T-helper 9 cell (primary cell): ENCODE measurements at places on chromosomes 7 and 10.

- DNase-seq = no peak
Observed at GRCh38 chr7:27178366-27178765, 4.2 kb upstream of the HOXA10 start.

- DNase-seq = no peak
Observed at GRCh38 chr10:86668297-86669165, at the start of gene LDB3. LDB3 (plus strand) TSS chr10:86668511; CDS start chr10:86668692, 181 bp downstream.

GRCh38 chr7:83956104-83956503, 238.5 kb downstream of the SEMA3A start:
- no peak for DNase-seq

- DNase-seq = no peak
Observed at GRCh38 chr7:101595766-101596537, 33.1 kb downstream of the MYL10 start.

DNA sequence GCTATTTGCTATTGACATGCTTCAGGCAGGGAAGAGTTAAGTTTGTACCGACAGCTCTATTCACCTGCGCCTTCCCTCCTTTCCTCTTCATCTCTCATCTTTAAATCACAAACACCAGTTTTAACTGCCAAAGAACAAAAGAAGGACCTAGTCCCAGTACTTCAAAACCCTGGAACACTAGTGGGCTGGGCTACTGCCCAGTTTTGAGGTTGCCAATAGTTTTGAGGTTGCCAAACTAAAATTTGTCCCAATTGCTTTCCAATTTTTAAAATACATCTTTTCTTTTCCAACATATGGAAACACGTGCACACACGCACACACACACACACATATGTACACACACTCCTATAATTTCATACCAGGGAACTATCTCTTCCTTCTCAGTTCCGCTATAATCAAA, 130.6 kb upstream of the SLC26A5 start:
- DNase-seq = no peak

- no peak for DNase-seq
Observed at GRCh38 chr7:130226333-130226732, 18.7 kb downstream of the SSMEM1 start.

GRCh38 chr10:17790651-17791050, 18.5 kb upstream of the MRC1 start:
- DNase-seq = no peak

DNA sequence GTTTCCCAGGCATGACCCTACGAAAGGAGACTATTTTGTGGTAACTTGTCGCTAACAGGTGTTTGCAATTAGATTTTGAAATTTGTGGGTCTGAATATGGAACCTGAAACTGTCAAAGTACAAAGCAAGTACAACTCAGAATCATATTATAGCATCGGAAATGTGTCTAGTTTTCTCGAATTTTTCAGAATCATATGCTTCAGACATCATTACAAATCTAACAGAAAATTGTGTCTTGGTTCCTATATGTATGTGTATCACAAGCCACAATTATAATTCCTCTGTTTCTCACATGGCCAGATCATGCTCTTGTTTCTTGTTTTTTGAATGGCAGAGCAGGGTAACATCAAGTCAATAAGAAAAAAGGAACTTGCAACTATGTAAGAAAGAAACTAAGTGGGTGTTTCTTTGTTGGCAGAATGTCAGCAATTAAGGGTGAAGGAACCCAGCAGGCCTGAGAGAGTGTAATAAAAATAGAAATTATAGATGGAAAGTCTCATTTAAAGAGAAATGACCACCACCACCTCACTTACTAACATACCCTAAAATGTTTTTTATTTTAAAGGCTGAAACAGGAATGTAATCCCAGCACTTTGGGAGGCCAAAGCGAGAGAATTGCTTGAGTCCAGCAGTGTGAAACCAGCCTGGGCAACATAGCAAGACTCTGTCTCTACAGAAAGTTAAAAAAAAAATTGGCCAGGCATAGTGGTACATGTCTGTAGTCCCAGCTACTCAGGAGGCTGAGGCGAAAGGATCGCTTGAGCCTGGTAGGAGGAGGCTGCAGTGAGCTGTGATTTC, 51.3 kb downstream of the PRTFDC1 start:
- DNase-seq = no peak

GRCh38 chr10:26274391-26274790, 57.8 kb downstream of the GAD2 start:
- no peak for DNase-seq

DNA sequence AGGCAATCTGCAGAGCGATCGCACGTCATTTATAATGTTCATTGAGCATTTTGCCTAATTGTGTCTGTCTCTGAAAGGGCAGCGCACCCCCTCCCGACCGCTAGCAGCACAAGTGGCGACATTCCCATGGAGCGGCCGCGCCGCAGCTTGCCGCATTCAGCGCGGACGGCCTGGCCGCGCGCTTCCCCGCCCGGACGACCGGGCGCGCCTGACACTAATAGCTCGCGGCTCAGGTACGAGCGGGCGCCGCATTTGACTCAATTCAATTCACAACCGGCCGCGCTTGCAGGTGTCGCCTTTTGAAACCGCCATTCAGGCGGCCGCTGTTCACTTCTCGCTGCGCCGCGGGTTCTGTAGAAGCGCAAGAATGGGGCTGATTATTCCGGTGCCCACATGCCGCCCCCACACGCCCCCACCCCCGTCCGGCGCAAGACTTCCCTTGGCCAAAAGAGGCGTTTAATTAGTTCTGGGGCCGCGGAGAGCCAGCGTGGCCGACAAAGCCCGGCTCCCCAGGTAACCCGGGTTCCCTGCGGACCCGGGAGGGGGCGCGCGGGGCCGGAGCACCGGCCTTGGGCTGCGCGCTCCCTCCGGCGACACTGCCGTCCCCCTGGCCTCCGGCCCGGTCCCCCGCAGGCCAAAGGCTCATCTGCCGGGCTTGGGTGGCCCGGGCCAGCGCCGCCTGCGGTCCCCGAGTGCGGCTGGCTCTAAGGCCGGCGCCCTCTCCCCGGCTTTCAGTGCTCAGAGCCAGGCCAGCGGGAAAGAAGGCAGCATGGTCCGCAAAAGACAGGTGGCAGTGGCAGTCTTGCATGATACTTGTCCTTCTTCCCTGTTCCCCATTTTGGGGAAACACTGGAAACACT, 18.7 kb upstream of the PTF1A start:
- DNase-seq = no peak

- DNase-seq = no peak
Observed at GRCh38 chr10:30028738-30029030, 30.7 kb downstream of the JCAD start.

- no peak for DNase-seq
Observed at GRCh38 chr10:24453404-24453830, 244.5 kb downstream of the KIAA1217 start.

- no peak for DNase-seq
Observed at GRCh38 chr7:52917982-52918578, 117.4 kb upstream of the POM121L12 start.

- DNase-seq = no peak
Observed at GRCh38 chr10:78543749-78544362, 510.2 kb downstream of the RPS24 start.

DNA sequence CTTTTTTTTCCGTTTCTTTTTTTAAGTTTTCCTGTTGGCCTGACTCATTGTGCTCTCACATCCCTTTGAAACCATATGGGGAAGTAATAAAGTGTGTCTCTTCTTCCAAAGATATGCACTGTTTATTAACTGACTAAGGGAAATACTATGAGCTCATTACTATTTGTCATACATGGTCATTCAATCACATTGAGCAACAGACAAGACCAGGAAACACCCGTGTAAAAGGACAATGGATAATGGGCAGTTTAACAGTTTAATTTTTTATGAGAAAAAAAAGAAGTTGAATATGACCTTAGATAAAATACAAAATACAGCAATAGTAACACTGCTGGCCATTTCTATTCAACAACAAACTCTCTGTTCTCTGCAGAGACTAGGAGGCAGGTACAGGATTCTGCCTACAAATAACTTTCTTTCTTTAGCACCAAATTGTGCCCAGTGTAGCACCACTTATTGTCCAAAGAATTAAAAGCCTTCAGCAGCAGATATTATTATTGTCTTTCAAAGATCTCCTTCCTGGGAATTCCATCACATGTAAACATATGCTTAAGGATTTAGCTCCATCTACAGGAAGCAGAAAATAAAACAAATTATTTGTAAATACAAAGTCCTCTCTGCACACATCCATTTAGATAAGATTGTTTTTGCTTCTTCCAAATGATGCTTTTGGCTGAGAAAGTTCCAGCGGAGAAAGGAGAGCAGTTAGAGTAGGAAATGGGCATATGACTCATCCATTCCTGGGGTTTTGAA, 55.0 kb upstream of the AKR1E2 start:
- no peak for DNase-seq

DNA sequence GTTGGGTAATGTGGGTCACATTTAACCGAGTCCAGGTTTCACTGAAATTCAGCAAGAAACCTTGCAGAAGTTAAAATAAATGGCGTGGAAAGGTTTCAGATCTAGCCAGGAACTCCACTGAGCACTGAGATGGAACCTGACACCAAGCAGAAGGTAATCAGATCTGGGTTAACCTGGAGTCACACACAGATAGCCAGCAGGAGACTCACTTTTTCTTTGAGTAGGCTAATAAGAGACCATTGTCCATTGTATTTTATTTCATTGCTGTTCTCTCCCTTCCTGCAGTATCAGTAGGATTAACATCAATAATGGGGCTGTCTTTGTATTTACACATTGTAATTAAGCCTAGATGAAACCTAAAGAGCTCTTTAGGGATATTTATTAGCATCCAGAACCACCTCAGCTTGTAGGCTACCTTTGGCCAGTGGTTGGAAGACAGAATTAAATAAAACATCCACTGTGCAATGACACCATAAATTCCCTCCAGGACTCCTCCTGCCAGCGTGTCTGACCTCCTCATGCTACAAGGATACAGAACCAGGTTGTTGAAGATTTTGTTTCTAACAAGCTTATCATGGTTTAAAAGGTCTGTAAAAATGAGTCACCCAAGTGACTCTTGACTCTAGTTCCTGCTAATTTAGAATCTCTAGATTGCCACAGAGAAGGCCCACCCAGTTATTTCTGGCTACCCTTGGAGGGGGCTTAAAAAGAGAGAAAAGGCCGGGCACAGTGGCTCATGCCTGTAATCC, 151.1 kb downstream of the SORCS1 start:
- DNase-seq = no peak

GRCh38 chr7:64992971-64993370, 2.1 kb upstream of the ZNF117 start:
- no peak for DNase-seq

DNA sequence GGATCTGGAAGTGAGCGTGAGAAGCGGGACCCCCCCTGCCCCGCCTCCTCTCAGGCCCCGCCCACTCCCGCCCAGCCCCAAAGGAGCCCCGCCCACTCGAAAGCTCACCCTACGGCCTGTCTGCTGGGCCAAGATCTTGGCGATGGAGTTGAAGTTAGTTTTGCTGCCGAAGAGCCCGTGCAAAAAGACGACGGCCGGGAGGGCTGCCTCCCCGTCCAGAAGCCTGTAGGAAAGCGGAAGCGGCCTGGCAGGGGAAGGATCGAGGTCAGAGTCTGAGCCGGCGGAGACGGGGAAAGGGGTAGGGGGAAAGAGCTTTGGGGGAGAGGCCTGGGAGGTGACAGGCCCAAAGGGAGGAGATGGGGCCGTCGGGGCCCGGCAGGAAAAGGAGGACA, 386 bp downstream of the ABHD11 start:
- DNase-seq = peak; percentile 75

DNA sequence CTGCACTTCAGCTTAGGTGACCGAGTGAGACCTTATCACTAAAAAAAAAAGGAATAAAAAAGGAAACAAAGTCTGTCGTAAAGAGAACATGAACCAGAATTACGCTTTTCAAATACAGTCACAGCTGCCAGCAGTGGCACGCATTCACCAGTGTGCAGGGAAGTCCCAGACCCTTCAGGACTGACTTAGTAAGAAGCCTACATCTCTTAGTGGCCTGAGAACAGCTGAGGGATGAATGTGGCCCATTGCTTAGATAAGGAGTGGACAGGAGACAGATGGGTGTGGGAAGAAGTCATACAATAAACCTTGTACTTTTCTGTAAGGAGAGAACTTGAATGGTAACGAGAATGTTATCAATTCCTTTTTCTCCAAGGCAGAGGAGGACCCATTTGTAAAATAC, 178.5 kb downstream of the JCAD start:
- no peak for DNase-seq

- no peak for DNase-seq
Observed at GRCh38 chr10:69224862-69225657, 4.9 kb downstream of the HKDC1 start.

DNA sequence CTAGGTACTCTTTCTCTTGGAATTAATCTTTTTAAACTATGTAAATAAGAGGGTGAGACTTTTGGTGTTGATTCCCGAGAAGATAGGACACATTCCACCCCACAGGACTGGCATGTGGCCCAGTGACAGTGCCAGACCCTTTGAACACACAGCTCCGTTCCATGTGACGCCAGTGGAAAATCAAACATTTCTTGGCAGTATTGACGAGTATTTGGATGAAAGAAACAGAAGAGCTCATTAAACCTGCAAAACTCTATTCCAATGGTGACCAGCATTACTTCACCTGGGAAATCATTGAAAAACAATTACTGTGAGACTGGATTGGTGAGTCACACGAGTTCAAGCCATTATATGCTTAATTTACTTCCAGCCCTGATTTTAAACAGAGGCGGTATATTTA, 25.8 kb downstream of the AKR1E2 start:
- DNase-seq = no peak

DNA sequence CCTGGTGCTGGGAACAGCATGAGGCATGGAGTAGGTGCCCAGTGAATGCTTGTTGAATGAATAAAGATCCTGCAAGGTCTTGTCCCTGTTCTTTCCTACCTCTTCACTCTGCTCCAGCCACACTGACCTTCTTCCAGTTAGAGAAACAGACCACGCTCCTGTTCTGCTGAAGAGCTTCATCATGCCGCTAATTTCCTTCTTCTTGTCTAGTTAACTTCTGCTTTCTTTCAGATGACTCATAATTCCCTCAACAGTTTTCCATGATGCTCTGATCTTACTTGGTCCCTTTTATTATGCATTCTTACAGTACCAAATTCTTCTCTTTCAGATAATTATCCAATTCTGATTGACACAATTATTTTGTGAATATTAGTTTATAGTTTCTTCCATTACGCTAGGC, 59.5 kb upstream of the C1QL3 start:
- no peak for DNase-seq

DNA sequence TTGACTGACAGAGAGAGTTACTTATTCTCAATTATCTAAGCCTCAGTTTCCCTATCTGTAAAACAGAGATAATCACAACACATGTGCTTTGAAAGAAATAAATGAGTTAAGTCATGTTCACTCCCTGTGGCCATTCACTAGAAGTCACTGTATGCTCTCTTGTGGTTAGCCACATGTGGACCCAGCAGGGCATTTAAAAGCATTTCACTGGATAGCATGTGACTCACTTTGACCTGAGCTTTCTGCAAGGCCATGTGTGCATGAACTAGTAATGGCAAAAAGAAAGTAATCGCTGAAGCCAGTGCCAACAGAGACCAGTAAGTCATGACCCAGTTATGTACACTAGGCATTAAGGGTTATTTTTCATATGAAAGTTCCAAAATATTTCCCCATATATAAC, 557.0 kb upstream of the IGFBP3 start:
- no peak for DNase-seq

- DNase-seq = peak; percentile 4
Observed at GRCh38 chr10:89793649-89794254, 92.4 kb downstream of the KIF20B start.

GRCh38 chr7:29105752-29106668, 40.3 kb downstream of the CPVL start:
- no peak for DNase-seq

GRCh38 chr10:69828144-69828870, 26.6 kb downstream of the COL13A1 start:
- no peak for DNase-seq
